Fibroblast of skin of back (primary cell): ENCODE measurements at places on chromosomes 3 and 15.

DNA sequence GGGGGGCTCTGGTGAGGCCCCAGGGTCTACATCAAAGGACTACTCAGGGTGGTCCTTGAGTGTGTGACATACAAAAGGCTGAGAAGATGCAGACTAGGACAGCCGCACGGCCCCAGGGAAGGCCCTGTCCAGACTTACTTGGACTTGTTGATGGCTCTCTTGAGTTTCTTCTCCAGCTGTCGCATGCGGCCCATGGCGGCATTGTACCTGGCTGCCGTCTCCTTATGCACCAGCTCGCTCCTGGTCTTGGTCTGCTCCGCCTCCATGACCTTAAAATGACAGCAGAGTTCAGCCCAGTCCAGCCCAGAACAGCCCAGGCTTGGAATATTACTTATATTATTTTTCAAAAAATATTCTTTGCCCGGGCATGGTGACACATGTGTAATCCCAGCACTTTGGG lies 56.0 kb downstream of the CAPN7 start:
- DNase-seq = no peak

DNA sequence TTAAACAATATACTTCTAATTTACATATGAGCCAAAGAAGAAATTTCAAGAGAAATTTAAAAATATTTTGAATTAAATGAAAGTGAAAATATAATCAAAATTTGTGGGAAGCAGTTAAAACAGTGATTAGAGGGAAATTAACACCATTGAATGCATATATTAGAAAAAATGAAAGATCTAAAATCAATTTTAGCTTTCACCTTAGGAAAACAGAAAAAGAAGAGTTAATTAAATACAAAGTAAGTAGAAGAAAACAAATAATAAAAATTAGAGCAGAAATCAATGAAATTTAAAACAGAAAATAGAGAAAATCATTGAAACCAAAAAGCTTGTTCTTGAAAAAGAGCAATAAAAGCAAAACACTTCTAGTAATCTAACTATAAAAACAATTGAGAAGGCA lies 38.6 kb upstream of the AP3B2 start:
- DNase-seq = no peak

DNA sequence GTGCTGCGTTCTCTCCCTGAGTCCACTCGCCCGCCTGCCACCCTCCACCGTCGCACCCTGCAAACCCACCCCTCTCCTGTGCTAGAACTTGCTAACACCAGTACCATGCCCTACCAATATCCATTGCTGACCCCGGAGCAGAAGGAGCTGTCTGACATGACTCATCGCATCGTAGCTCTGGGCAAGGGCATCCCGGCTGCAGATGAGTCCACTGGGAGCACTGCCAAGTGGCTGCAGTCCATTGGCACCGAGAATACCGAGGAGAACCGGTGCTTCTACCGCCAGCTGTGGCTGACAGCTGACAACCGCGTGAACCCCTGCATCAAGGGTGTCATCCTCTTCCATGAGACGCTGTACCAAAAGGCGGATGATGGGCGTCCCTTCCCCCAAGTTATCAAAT lies 4.9 kb upstream of the ALAS1 start:
- no peak for DNase-seq

GRCh38 chr15:45048794-45049631 lies 26.0 kb downstream of the SORD start:
- DNase-seq = no peak

GRCh38 chr3:28089527-28089897 lies 151.9 kb upstream of the CMC1 start:
- DNase-seq = no peak

DNA sequence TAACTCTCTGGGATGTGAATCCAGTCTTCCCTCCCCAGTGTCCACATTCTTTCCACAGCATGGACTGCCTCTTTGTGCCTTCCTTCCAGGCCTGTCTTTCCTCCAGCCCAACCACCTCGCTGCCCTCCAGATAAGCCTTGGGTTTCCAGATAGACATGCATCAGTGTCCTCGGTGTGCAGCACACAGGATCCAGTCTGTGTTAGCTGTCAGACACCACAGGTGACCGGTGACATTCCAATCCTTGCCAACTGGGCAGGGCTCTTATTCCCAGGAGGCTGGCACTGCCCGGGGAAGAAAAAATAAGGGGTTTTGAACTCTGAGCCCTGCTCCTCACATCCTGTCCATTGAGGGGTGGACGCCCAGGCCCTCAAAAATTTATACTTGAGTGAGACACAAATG lies 6.0 kb upstream of the SLC6A1 start:
- DNase-seq = no peak
